Suprapubic skin (tissue), 4 donors: ENCODE measurements at places on chromosomes 7 and 10. TPM values are rescaled to one million over a fixed set of nuclear protein-coding genes. Genes with fewer than 3 reads are reported as not detected.
A peak's percentile ranks its signal among the peaks of the same experiment; 100 is the strongest.

DNA sequence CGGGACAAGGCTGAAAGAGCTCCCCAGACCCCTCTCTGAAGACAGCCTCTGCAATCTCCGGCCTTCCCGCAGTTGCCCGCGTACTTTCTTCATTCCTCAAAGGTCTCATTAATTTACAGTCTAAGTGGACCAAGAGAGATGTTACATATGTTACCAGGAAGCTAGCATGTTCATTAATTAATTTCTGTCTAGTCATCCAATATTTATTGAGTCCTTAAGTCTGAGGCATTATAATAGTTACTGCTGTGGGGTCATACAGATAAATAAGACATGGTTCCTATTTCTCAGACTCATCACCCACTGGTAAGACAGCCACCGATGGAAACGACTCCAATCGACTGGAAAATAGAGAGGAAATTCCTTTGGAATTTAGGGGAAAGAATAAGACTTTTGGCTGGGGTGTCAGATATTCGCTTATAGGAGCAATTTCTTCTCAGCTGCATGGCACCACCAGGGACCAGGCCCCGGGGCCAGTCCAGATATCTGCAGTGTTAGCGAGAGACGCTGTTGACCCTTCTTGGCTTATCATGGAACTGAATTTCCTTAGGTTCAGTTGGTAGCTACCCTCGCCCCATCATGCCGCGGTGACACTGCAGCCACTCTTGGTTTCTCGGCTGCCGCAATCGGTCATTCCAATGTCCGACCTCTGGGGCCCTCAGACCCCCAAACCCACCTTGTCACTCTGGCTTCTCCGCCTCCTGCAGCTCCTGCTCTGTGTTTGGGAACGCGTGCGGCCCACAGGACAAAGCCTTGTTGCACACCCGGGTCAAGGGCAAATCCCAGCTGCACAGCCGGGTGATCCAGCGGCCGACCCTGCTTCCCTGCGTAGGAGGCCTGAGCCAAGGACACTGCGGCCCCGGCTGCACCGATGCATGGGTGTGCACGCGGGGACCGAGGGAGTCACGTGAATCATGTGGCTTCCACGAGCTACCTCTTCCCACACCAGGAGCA is 383.2 kb downstream of the DNAJB6 start:
- peak; percentile 45 for DNase-seq

- DNase-seq = no peak
Measured at GRCh38 chr7:27922907-27923641, 183.1 kb downstream of the TAX1BP1 start.

- no peak for DNase-seq
Measured at GRCh38 chr7:6636741-6637543, at the start of gene ZNF316. Gene ZNF316 (plus strand): TSS chr7:6637318. CDS start chr7:6642410, 5,092 bp downstream.

Gene ASB10
- total RNA-seq = not detected

GRCh38 chr10:118569241-118569881 is 26.1 kb downstream of the PRLHR start:
- no peak for DNase-seq

Gene VAX1
- not detected for total RNA-seq

DNA sequence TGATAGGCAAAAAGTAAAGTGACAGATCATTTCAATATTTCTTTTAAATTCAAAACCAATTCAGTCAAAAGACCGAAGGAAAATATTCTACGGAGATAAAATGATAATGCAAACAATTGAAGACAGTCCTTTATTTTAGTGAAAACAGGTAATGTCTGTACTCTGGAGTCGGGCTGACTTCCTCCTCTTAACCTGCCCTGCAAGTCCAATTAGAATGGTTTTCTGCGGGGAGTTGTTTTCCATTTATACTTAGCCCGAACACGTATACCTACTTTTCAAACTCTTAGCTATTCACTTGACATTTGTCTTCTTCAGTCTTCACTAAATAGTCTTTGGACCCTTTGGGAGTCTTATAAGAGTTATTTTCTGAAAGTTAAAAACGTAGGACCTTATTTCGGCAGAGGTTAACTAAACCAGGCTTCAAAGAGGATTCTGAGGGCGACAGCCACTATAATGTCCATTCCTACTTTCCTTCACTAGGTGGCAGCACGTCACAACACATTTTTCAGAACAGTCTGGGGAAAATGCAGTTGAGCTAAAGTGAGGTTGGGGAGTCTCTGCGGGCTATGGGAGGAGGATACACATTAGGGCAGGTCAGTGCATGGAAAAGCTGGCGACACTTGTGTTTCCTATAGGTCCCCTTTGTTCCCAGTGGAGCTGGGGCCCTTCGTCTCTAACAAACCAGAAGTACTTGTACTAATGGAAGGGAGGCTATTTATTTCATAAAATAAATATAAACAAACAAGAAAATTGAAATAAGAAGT is 472.0 kb downstream of the KCNMA1 start:
- DNase-seq = no peak

GRCh38 chr10:22606164-22606614 is 108.2 kb downstream of the PIP4K2A start:
- DNase-seq = no peak

DNA sequence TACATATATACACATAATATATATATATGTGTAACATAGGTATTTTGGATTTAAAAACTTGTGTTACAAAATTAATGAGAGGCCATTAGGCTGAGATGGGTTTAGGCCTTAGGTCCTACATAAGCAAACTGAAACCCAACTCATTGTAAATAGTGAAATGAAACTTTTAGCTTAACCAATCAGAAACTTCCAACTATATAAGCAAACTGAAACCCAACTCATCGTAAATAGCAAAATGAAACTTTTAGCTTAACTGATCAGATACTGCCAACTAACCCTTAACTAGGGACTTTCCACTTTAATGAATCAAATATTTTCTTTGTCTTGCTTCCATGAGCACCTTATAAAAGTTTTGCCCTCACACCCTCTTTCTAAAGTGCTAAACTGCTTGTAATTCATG is 17.3 kb upstream of the SAMD9L start:
- DNase-seq = no peak

DNA sequence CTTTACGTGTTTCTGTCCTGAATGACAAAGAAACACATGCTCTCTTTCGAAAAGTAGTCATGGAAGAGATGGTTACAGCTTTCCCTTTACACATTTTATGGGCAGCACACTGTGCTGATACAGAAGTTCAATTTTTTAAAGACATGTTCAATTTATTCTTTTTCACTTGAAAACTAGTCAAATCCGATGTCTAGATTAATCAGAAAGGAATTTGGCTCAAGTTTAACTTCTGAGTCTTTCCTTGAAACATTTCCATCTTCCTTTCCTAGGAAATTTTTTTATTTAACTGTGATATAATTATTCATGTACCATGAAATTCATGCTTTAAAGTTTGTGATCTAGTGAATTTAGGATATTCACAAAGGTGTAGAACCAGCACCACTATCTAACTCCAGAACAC is 360.1 kb downstream of the TNS3 start:
- DNase-seq = no peak

GRCh38 chr10:76009531-76009930 is 578.1 kb downstream of the LRMDA start:
- no peak for DNase-seq

DNA sequence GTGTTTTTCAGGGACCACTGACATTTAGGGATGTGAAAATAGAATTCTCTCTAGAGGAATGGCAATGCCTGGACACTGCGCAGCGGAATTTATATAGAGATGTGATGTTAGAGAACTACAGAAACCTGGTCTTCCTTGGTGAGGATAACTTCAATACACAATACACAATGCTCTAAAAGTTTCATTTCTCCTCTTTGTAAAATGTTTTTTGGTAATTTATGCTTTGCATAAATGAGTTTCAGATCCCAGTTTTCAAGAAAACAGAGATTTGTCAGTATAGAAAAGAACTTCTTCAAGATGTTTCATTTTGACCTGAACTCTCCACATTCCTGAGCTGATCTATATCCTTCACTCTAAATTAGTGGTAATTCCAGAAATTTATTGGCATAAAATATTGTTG is 14.2 kb downstream of the ZNF92 start:
- no peak for DNase-seq

DNA sequence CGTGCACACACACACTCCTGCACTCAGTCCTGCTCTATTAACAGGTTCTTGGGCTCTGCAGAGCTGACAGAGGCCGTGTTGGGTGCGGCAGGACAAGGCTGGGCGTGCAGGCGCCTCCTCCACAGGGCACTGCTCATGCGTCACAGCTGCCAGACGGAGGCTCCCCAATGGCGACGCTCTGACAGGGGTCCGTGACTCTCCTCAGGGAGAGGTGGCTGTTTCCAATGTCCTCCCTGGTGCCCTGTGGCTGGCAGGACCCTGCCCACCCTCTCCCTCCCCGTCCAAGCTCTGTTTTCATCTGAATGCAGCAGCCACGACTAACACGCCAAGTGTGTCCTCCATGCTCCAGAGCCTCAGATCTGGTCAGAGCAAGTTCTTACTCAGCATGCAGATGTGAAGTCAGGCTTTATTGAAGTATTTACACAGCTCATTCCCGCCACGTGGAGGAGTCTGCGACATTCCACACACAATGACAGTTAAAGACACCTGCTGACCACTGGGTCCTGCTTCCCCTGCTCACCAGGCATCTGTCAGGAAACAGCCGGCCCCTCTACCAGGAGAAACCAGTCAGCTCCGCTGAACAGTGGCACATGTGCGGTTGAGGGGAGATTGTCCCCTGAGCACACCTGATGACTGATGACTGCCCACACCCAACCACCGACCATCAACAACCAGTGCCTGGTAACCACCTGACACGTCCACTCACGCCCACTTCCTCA is 116.7 kb downstream of the VIPR2 start:
- peak; percentile 76 for DNase-seq
